ENCODE measurements at places on chromosomes 16 and 17.

- peak; percentile 77 for DNase-seq
Measured at GRCh38 chr17:8360751-8361150, 15.8 kb downstream of the KRABD2 start.

DNA sequence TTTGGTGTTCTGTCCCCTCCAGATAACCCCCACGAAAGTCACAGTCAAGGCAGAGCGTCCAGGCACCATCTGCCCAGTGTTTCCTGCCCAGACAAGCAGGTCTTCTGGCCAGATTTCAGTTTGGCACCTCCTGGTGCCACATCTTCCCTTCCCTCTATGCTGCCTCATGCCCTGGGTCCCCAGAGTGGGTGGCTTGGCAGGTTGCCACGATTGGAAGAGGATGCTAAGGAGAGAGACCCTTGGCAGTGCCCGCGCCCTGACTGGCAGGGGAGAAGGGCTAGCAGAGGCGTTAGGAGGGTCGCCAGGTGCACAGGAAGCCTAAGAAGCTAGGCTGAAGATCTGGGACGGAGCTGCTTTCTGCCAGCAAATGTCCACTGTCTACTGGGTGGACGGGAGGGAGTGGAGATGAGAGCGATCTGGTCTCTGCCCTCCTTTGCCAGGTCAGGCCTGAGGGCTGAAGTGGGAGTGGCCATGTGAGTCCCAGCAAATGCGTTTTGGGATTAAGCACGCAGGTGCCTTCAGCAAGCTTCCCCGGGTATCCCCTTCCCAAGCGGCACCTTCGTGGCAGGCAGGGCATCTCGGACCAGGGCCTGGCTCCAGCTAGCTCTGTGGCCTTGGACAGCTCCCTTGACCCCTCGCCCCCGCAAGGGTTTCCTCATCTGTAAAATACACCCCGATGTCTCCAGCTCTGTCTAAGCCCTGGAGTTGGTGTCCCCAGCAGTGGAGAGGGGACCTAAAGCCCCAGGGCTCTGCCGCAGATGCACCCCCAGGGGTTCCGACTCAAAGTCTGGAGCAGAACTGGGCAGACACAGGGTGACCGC lies 13.4 kb upstream of the CD300A start:
- DNase-seq, result no peak

DNA sequence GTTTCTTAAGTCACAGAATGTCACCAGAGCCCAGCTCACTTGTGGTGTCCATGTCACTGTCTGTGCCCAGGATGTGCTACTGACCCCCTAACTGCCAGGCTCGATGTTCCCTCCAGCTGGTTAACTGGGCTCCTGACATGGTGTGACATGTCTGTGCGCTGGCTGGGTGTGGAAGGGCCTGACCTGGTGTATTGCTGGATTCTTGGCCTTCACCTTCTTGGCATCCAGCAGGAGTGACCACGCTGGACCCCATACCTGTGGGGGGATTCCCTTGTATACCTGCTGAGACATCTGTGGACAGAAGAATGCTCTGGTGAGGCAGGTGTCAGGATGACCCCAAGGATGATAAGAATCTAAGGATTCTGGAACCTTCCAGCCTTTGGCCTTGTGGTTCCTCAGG lies 1690.1 kb downstream of the TP53TG3F start:
- no peak for DNase-seq

DNA sequence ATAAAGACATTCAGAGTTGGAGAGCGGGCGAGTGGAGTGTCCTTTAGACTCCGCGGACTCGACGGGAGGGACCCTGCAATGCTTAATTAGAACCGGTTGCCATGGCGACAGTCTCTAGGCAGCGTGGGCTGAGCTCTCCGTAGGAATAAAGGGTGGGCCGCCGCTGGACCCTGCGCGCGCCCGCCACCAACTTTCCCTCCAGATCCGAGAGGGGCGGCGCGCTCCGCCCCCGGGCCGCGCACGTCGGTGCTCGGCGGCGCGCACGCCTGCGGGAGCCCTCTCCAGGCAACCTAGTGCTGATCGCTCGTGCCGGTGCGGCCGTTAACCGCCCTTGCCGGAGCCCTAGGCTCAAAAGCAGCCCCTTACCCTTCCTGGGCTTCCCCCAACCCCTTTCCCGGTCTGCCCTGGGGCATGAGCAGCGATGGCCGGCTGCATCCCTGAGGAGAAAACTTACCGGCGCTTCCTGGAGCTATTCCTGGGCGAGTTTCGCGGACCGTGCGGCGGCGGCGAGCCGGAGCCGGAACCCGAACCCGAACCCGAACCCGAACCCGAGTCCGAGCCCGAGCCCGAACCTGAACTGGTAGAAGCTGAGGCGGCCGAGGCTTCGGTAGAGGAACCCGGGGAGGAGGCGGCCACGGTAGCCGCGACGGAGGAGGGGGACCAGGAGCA lies at the start of gene PPM1E:
PPM1E (plus strand) TSS at position 278 of the 669 bp plus-strand sequence.
- DNase-seq, result peak; percentile 59

DNA sequence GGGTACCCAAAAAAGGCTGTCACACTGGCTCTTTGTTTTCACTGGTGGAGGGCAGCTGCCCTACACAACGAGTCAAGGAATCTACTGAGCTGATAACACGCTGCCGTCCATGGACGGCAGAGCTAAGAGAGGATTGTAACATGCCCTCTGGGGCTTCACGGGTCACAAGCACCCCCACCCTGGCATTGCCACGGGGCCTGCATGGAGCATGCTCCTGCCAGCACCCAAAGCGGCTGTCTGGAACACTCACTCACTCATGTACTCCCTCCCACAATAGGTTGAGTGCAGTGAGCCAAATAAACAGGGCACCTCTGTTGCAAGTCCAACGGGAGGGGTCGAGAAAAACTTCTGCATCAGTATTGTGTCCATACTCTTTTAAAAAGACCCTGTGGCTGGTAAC lies 181.6 kb downstream of the MAP2K6 start:
- DNase-seq, result no peak
